Spleen (tissue), 13 donors: ENCODE measurements at places on chromosomes 6 and 20. TPM values are rescaled to one million over a fixed set of nuclear protein-coding genes. Genes with fewer than 3 reads are reported as not detected.
A peak's percentile ranks its signal among the peaks of the same experiment; 100 is the strongest.

ISM1 gene
- 1.1 TPM for total RNA-seq

- H3K27me3 ChIP-seq: no peaks in the 10 kb centered on the region
- no peak for DNase-seq
- no peaks in the 10 kb centered on the region for H3K36me3 ChIP-seq
- no peak overlapping the region for H3K27ac ChIP-seq
- H3K4me1 ChIP-seq: no peaks in the 10 kb centered on the region
- H3K4me3 ChIP-seq: no peak overlapping the region
These were observed 53.5 kb downstream of the LINC00237 start for GRCh38 chr20:21052686-21053001.

GRCh38 chr6:157096522-157096921 lies 226.8 kb downstream of the TMEM242 start:
- H3K4me1 ChIP-seq: peaks cover 56% of the 10 kb centered on the region
- no peak overlapping the region for H3K27ac ChIP-seq

CRISP2 gene
- 0.26 TPM for total RNA-seq

DNA sequence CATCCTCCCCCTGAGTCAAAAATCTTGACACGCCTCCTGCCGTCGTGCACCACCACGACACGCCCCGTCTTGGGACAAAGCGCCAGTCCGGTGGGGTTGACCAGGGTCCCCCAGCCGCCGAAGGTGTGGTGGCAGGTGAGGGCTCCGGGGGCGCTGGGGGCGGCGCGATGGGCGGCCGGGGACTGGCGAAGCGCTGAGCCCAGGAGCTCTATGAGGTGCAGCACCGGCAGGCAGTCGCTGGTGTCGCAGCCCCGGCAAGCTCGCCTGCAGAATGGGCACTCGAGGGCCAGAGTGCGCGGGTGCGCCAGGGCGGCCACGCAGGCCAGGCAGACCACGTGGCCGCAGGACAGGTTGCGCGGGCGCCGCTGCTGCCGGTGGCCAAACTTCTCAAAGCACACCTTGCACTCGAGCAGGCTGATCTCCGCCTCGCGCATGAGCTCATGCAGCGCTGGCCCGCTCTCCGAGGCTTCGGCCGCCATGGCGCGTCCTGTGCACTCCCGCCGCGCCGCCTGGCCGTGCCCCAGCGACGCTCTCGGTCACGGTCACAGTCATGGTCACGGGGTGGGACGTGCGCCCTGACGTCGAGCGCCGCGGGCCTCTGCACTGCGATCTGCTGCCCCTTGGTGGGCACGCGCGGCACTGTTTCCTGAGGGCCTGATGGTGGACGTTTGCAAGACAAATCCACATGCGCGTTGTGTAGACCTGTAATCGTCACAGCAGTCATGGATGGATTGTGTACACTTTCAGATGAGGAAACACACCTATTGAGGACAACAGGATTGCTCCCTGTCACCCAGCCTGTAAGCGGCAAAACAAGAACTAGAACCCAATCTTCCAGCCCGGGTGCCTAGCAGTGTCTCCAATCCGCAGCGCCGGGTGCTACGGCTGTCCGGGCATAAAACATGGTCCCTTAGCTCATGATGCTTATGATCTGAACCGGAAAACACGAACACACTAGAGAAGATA lies at the start of gene NHLRC1:
Gene NHLRC1, minus strand, starts transcription at position 550 of the 966 bp plus-strand sequence. Its CDS starts 71 bp downstream, at position 479.
- no peak within 1 kb of the TSS for H3K27ac ChIP-seq
- DNase-seq: peak; percentile 96
- H3K36me3 ChIP-seq: no peaks in the 10 kb centered on the region
- peak within 1 kb of the TSS; percentile 42 for H3K4me3 ChIP-seq
- no peaks in the 10 kb centered on the region for H3K27me3 ChIP-seq

TRERF1 gene
- total RNA-seq: 16.5 TPM

DNA sequence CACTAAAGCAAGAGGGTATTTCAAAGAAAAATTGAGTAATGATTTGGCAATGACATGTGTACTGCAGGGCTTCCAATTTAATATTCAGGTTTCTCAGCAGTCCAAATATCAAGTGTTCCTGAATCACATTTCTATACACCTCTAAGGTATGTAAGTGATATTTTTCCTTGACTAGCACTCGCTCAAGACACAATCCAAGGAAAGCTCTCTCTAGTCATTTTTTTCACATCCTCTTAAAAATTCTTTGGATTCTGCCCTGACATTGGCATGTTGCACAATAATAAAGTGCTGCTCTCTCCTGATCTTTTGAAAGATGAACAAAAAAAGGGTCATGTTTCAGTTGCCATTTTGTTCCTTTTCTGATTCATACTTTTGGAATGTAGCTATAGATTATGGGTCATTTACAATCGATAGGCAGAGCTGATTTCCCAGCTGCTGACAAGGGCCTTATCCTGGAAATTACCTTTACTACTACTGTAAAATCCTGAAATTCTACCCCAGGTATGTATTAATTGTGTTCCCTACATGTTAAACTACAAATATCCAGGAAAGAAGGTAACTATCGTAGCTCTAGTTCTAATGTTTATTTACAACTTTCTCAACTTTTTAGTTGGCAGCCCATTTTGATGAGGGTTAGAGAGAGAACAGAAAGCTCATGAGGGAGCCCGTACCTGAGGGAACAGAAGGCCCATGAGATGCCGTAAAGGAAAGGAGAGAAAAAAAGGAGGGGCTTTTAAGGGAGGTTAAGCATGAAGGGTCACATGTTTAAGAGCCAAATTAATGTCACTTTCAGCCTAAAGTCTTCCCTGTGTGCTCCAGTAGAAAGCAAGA lies 22.2 kb upstream of the ADGRG6 start:
- no peak overlapping the region for H3K4me3 ChIP-seq
- no peak overlapping the region for H3K27ac ChIP-seq
- no peaks in the 10 kb centered on the region for H3K27me3 ChIP-seq
- no peak for DNase-seq

GRCh38 chr20:35823937-35824336 lies 52.1 kb downstream of the PHF20 start:
- no peak overlapping the region for H3K4me3 ChIP-seq
- H3K4me1 ChIP-seq: peaks cover 17% of the 10 kb centered on the region
- no peak overlapping the region for H3K27ac ChIP-seq
- H3K27me3 ChIP-seq: no peaks in the 10 kb centered on the region
- DNase-seq: no peak

GRCh38 chr6:82775361-82775760 lies 290.3 kb downstream of the UBE3D start:
- H3K4me3 ChIP-seq: no peak overlapping the region
- DNase-seq: no peak
- no peaks in the 10 kb centered on the region for H3K27me3 ChIP-seq
- no peak overlapping the region for H3K27ac ChIP-seq
- H3K36me3 ChIP-seq: no peaks in the 10 kb centered on the region

DNA sequence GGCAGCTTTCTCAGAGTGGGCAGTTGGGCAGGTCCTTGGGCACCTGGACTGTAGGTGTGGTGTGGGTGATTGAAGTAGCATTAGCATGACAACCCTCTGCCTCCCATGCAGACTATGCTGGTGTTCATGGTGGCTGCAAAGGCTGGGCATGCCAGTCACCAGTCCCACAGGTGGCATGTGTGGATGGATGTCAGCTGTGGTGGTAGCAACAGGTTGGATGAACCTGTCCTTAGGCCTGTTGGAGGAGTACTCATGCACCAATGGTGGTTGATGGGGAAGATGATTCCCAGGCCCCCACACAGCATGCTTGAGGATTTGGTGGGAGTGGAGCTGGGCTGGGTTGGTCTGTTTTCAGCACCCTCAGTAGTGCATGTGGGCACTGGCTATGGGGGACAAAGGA lies 251.1 kb downstream of the PAX1 start:
- H3K36me3 ChIP-seq: no peaks in the 10 kb centered on the region
- H3K4me1 ChIP-seq: no peaks in the 10 kb centered on the region
- H3K4me3 ChIP-seq: no peak overlapping the region
- H3K27me3 ChIP-seq: no peaks in the 10 kb centered on the region
- DNase-seq: no peak

- peaks cover 7% of the 10 kb centered on the region for H3K4me1 ChIP-seq
- DNase-seq: no peak
- no peaks in the 10 kb centered on the region for H3K36me3 ChIP-seq
- H3K4me3 ChIP-seq: no peak overlapping the region
- H3K27ac ChIP-seq: no peak overlapping the region
- peaks cover 52% of the 10 kb centered on the region for H3K27me3 ChIP-seq
These were observed 55.1 kb downstream of the IL20RA start for GRCh38 chr6:136989571-136990241.

PPP1R14C gene
- 0.28 TPM for total RNA-seq

- no peaks in the 10 kb centered on the region for H3K27me3 ChIP-seq
- H3K36me3 ChIP-seq: no peaks in the 10 kb centered on the region
- peaks cover 4% of the 10 kb centered on the region for H3K4me1 ChIP-seq
These were observed 153.8 kb downstream of the ERMARD start for GRCh38 chr6:169905041-169905807.

DNA sequence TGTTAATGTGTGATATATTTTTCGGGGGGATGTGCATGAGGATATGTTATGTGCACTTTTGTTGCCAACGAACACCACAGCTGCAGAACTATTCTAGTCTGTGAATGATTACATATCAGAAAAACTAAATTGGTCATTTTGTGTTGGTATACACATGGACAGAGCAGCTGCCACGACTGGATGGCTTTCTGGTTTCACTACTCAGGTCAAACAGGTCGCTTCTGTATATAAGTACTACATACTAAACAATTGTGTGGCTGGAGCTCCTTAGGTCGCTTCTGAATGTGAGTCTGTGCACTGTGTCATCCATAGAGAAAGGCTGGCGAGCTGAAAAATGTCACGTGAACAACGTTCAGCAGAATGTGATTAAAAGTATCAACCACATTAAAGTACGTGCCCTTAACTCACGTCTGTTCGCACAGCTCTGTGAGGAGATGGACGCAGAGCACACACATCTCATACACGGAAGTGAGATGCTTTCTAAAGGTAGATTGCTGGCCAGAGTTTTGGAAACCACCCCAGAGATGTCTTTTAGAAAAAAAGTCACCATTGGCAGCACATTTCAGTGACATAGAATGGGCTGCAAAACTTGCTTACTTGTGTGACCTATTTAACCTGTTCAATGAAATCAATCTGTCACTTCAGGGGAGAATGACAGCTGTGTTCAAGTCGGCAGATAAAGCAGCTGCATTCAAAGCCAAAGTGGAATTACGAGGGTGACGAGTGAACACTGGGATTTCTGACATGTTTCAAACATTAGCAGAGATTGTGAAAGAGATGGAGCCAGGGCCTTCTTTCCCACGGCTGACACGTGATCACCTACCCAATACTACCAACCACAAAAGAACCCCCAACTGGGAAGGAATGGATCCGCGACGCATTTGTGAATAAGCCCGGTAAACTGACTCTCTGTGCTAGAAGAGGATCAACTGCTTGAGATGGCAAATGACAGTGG lies 176.6 kb downstream of the PDE10A start:
- H3K4me3 ChIP-seq: no peak overlapping the region
- H3K27me3 ChIP-seq: no peaks in the 10 kb centered on the region
- H3K36me3 ChIP-seq: no peaks in the 10 kb centered on the region
- no peak for DNase-seq
- no peaks in the 10 kb centered on the region for H3K4me1 ChIP-seq
- H3K27ac ChIP-seq: no peak overlapping the region

TGM3 gene
- total RNA-seq: not detected

- H3K4me3 ChIP-seq: peak overlapping the region; percentile 87
These were observed 1.3 kb downstream of the CARMIL1 start for GRCh38 chr6:25280344-25281074.

DNA sequence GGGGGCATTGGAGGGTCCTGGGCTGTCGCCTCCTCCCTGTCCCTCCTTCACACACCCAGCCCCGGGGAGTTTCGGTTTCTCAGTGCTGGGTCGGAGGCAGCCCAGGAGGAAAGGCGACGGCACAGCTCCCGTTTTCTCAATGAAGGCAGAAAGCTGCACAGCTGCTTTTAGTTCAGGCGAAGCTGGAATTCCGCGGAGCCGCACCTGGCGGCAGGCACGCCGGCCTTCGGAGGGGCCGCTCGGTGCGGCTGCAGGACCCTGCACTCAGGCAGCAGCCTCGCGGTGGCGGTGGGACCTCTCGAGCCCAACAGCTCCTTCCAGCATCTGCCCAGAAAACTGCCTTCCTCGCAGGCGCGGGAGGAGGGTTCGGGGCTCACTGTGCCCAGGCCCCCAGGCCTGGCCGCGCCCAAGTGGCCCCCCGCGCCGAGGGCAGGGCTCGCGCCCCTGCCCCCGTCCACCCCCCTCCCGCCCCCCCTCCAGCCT lies 4.6 kb downstream of the FOXQ1 start:
- peak overlapping the region; percentile 41 for H3K4me3 ChIP-seq
- H3K27ac ChIP-seq: no peak overlapping the region
- H3K27me3 ChIP-seq: peaks cover 47% of the 10 kb centered on the region
- H3K36me3 ChIP-seq: no peaks in the 10 kb centered on the region
- no peak for DNase-seq
- peaks cover 32% of the 10 kb centered on the region for H3K4me1 ChIP-seq

B4GALT5 gene
- total RNA-seq: 41.1 TPM

DNA sequence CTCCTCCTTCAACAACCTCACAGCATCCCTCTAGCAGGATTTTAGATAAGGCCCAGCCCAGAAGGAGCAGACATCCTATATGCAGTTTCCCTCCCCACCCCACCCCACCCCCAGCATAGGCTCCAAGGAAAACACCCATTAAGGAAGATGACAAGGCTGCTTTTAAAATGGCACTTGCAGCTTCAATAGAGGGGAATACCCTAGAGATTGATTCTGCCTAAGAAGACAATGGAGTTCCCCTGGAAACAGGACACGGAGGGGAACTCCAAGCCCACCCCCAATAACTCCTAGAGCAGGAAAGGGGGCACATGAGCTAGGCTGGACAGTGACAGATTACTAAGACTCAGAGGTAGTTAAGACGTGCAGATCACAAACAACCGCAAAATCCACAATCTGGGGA lies 34.7 kb downstream of the CPNE5 start:
- H3K4me1 ChIP-seq: no peaks in the 10 kb centered on the region
- H3K27ac ChIP-seq: no peak overlapping the region
- no peak overlapping the region for H3K4me3 ChIP-seq
- H3K36me3 ChIP-seq: no peaks in the 10 kb centered on the region

- no peak for DNase-seq
- no peak overlapping the region for H3K27ac ChIP-seq
- no peaks in the 10 kb centered on the region for H3K27me3 ChIP-seq
These were observed 140.5 kb upstream of the ATXN1 start for GRCh38 chr6:16901782-16902181.

DNA sequence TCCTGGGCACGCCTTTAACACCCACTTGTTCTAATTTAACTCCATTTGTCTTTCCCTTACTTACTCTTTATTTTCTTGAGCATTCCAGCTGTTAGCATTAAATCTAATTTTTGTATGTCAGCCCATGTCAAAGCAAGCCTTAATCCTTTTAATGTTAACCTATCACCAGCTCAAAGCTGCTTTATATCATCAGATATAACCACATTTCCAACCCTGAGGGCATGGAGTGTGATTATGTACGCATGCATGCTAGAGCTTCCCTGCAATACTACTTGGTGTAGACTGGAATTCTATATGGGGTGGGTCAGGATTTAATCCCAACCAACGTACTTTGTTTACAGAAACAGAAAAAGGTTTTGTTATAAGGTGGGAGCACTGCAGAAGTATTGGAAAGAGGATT lies 139.4 kb upstream of the HMGN3 start:
- no peaks in the 10 kb centered on the region for H3K27me3 ChIP-seq
- no peaks in the 10 kb centered on the region for H3K4me1 ChIP-seq
- H3K4me3 ChIP-seq: no peak overlapping the region
- H3K36me3 ChIP-seq: no peaks in the 10 kb centered on the region
- no peak overlapping the region for H3K27ac ChIP-seq

HLA-DQB2 gene
- total RNA-seq: 4.8 TPM
